ENCODE measurements at places on chromosomes 5 and 9.

- no peak for DNase-seq
Measured at GRCh38 chr9:98686961-98687855, 21.5 kb downstream of the GABBR2 start.

- DNase-seq, result no peak
Measured at GRCh38 chr5:63250939-63251338, 672.3 kb downstream of the LRRC70 start.

DNA sequence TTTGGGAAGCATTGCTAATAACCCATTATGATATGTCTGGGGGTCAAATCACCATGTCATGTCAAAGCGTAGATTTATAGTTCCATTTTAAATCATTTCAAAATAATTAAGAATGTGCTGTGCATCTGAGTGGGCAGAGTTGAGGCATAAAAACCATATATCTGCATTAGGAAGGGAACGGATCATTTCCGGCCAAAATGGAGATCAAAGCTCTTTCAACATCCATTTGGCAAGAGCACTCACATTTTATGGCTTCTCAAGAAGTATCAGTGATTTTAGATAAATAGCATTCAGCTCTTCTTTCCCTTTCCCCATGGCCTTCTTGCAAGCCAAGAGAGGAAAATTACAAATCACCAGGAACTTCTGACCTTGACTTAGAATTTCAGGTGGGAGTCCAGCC is 89.9 kb downstream of the HSPA4 start:
- no peak for DNase-seq

- no peak for DNase-seq
Measured at GRCh38 chr5:158152136-158152535, 293.2 kb upstream of the CLINT1 start.

DNA sequence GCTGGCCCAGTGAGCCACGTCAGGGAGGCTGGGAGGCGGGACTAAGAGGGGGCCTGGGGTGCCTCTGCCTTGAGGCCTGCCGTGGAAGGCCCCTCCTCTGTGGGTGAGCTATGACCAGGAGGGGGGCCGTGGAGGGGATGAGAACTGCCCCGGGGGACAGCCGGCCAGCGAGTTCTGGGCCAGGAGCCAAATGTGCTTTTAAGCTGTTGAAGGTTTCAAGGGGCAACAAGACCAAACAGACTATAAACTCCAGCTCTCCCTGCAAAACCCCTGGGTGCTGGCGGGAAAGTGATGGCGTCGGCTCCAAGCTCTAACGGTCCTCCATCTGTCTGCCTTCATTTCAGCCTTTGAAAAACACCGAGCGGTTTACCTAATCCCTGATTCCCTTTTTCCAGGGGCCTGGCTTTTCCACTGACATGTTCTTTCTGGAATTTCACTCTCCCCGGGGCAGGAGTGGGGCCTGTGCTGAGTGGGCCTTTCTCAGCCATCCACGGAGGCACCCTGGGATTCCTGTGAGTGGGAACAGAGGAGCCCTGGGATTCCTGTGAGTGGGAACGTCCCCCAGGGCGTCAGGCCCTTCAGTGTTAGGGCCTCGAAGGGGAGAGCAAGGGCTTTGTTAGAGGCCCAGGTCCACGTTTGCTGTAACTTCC is 65.6 kb downstream of the COL5A1 start:
- no peak for DNase-seq

DNA sequence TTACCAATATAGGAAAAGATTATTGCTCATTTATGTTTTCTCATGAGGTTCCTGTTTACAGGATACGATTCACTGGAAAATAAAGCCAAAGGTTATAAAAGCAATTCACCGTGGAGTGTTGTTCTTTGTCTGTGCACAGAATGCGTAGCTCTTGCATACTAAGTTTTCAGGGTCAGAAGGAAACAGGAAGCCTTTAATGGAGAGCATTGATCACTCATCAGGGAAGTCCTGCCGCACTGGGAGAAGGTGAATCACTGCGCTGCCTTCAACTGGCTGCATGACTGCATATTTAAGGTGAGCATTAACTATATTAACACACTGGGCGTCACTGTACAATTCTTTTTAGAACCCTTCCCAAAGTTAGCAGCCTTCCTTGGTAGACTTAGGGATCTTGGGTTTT is 74.1 kb upstream of the SYK start:
- no peak for DNase-seq

- no peak for DNase-seq
Measured at GRCh38 chr5:151264113-151264512, 11.1 kb downstream of the GM2A start.

- DNase-seq, result peak; percentile 53
Measured at GRCh38 chr9:125407974-125408900, 146.6 kb downstream of the GAPVD1 start.

GRCh38 chr9:128141604-128142003 is 7.6 kb upstream of the LCN2 start:
- DNase-seq, result no peak

DNA sequence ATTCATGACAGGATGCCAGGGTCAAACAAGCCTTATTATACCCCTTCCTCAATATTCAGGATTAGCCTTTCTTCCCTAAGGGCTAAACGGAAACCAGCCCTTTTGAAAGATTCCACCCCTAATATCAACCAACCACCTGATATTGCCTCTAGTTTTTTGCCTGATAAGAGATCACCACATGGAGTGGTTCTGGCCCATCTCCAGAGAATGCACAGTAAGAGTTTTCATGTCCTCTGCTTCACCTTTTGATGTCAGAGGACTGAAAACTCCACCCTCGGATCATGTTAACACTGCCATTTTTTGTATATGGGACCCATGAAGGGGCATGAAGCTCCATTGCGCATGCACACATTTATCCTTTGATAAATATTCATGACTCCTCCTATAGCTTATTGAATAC is 5.8 kb upstream of the LNPEP start:
- no peak for DNase-seq

- no peak for DNase-seq
Measured at GRCh38 chr5:122267185-122267584, 44.9 kb upstream of the SNCAIP start.

- DNase-seq, result no peak
Measured at GRCh38 chr9:133558191-133559126, 24.0 kb downstream of the ADAMTSL2 start.

- DNase-seq, result no peak
Measured at GRCh38 chr9:91131433-91131839, 230.3 kb downstream of the AUH start.

DNA sequence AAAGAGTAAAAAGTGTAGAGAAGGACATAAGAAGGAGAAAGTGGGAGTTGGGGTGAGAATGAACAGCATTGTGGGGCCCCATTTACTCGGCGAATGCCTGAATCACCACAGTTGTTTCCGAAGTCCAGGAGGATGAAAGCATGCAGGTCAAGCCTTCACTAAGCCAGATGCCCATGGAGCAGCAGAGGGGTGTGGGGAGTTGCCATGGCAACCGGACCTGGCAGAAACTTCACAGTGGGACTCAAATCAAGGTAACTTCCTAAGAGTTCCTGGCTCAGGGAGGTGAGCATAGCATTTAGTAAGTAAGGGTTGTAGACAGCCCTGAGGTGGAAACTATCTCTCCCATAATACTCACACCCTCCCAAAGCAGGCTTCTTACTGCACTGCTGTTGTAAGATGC is 357.1 kb downstream of the TRIM32 start:
- DNase-seq, result no peak

GRCh38 chr5:140258016-140258415 is 44.9 kb downstream of the PFDN1 start:
- DNase-seq, result no peak

- peak; percentile 30 for DNase-seq
Measured at GRCh38 chr9:15423231-15423985, 732 bp downstream of the SNAPC3 start.

DNA sequence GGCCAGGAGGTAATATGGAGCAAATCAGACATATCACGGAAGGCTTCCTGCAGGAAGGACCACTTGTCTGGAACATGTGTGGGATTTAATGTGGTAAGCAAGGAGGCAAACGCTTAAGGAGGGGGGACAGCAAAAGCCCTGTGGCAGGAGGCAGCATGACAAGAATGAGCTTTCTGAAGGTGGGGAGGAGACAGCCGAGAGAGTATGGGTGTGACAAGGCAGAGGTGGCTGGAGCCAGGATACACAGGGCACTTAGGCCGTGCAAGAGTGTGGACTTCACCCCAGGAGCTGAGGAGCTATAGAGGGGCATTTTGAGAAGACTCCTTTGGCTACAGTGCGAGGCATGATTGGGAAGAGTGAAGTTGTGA is 14.4 kb upstream of the S1PR3 start:
- DNase-seq, result no peak

GRCh38 chr5:149152317-149152746 is 11.0 kb downstream of the ABLIM3 start:
- DNase-seq, result no peak

DNA sequence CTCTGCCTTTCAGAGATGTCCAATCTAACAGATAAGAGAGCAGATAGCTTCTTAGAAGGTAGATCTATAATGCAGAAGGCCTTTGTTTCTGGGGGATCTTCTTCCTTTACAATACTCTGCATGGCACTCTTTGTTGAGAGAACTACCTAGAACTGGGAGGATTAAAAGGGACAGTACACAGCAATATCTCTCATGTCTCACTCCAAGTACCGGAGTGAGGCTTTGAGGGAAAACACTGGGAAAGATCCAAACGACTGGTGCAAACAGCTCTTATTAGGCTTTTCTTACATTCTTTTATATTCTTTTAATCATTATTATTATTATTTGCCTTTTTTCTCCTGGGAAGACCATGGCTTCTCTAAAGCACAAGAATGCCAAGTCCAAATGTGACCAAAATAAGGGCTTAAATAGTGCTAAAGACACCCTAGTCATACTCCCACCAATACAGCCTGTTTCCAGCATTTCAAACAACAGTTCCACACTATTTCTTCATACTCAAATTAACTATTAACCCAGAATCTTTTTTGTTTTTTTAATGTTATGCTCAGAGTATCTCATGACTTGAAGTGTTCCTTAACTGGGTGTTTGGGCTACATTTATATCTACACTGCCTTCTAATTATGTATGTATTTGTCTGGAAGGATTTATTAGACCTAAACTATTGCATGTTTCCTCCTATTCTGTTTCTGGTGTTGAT is 52.7 kb downstream of the ABHD17B start:
- no peak for DNase-seq

DNA sequence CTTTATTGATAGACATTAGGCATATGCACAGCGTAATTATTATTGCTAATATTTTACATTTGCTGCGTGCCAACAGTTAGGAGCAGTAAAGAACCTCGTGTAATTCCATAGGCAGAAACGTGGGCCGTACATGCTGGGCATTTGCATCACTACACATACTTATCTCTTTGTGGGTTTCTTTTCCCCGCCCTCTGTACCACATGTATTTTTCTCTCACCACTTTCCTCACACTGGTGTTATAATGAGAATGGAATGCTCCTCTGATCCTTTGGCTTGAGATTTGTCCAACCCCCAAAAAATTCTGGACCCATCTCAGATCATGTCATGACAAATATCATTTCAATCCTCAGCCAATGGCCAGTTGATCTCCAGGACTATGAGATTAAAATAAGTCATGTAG is 1952.6 kb upstream of the WWC1 start:
- DNase-seq, result no peak

DNA sequence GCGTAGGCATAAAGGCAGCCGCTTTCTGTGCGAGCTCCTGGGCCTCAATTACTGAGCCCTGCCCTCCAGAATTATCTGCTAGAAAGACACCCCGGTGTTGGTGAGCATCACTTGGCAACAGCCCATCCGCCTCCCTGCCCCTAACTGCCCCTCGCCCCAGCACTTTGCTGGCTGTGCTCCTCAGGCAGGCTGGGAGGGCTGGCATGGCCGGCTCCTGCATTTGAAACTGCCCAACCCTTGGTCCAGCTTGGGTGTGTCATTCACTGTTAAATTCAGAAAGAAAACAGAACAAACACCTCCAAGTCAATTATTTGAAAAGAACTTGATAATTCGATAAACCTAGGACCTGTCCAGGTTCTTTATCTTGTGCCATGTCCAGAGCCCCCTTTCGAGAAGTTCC is 334.2 kb downstream of the IRX2 start:
- no peak for DNase-seq

- no peak for DNase-seq
Measured at GRCh38 chr9:107312376-107313050, 29.4 kb downstream of the RAD23B start.

DNA sequence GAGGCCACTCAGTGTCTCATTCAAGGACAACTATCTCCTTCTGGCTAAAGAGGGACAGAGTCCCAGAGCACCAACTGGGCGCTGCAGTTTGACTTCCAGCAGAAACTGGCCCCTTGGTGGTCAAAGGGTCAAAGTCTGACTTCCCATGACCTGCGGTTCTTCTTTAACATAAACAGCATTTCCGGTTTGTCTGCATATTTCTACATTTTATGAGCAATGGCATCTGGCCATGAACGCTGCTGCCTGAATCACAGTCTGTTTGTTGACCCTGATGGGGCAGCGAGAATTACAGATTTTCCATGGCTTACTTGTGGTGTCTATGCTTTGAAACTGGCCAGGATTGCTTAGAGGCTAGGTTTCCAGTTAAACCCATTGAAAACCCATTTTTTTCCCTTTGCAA is 1.3 kb downstream of the TNFSF15 start:
- DNase-seq, result no peak

DNA sequence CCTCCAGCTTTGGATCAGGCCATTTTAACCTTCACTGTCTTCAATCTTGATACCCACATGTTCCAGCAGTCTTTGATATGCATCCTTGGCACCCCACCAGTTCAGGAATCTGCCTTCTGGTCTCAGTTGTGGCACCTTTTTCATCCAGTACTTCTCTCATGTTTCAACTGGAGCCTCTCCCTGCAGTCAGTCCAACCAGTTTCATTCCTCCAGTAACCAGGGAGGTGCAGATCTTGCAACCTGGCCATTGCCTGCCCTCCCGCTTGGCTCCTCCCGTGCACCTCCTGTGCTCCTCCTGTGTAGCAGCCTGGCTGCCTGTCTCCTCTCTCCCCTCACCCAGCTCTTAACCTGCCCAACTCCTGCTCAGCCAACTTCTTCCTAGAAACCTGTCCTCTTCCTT is 20.2 kb downstream of the FUBP3 start:
- DNase-seq, result no peak

GRCh38 chr9:13750061-13750460 is 470.6 kb upstream of the MPDZ start:
- no peak for DNase-seq

GRCh38 chr5:140145256-140145655 is 19.5 kb downstream of the IGIP start:
- no peak for DNase-seq

- no peak for DNase-seq
Measured at GRCh38 chr5:43156388-43156787, 35.6 kb upstream of the NIM1K start.

DNA sequence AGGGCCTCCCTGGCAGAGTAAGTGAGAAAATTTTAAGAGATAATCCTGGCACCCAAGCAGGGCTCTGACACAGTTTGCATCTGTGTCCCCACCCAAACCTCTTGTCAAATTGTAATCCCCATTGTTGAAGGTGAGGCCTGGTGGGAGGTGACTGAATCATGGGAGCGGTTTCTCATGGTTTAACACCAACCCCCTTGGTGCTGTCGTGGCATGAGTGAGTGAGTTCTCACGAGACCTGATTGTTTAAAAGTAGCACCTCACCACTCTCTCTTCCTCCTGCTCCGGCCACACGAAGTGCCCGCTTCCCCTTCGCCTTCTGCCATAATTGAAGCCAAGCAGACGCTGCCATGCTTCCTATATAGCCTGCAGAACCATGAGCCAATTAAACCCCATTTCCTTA is 80.1 kb downstream of the FBXW11 start:
- no peak for DNase-seq

Measured in Jurkat, Clone E6-1 (cell line).